Stimulated activated CD8-positive, alpha-beta memory T cell treated with anti-CD3 and anti-CD28 coated beads, Interleukin-4, amount 100 ng/mL, for 1 hour (primary cell): ENCODE measurements at places on chromosomes 3 and 15.

DNA sequence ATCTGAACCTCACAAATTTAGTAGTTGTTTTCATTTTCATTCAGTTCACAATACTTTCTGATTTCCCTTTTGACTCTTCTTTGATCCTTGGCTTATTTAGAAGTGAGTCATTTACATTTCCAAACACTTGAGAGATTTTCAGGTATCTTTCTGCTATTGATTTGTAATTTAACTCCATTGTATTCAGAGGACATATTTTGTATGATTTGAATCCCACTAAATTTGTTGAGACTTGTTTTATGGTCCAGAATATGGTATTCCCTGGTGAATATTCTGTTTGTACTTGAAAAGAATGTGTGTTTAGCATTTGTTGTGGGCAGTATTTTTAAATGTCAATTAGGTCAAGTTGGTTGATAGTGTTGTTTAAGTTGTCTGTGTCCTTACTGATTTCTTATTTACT lies 29.6 kb downstream of the FAN1 start:
- no peak for DNase-seq

DNA sequence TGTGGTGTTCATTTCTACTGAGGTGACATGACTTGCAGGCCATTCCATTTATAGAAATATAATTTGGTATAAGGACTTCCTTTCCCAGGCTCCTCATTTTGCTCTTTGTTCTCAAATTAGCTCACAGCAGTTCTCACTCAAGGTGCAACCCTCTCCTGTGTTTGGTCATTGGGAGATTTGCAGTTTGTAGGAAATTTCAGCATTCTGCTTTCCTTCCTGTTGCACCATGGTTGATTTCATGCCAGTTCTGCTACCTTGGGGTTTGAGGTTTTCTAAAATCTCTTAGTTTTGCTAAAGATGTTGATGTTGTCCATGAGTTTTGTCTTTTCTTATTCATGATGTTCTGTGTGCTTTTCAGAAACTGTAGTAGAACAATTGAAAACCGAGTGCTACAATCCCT lies 65.7 kb upstream of the PROK2 start:
- DNase-seq, result no peak

GRCh38 chr15:48440084-48440483 lies 108.9 kb downstream of the DUT start:
- DNase-seq, result no peak

DNA sequence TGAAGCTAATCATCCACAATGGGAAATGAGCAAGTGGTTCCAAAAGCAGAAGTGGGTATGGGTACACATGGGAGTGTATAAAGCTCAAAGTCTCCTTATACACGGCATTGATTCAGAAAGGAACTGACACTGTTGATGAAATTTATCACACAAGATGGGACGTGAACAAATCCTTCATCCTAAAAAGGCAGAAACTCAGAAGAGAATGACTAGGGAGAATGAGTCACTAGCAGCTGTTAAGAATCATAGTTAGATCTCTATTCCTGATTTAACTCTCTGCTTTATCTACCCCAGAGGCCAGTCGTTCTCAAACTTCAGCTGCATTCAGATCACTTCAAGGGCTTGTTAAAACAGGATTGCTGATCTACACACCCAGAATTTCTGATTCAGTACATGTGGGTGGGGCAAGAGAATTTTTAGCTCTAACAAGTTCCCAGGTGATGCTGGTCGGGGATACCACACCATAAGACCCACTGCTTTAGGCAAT lies 97.7 kb upstream of the PHLDB2 start:
- DNase-seq, result no peak

- no peak for DNase-seq
Measured at GRCh38 chr3:37030588-37030987, 37.3 kb downstream of the MLH1 start.
